T-helper 17 cell (primary cell): ENCODE measurements at places on chromosomes 7 and 10.
A peak's percentile ranks its signal among the peaks of the same experiment; 100 is the strongest.

- peak; percentile 13 for DNase-seq
Measured at GRCh38 chr7:148697256-148698006, 1.3 kb upstream of the CUL1 start.

- no peak for DNase-seq
Measured at GRCh38 chr10:131086094-131086493, 225.4 kb downstream of the TCERG1L start.

DNA sequence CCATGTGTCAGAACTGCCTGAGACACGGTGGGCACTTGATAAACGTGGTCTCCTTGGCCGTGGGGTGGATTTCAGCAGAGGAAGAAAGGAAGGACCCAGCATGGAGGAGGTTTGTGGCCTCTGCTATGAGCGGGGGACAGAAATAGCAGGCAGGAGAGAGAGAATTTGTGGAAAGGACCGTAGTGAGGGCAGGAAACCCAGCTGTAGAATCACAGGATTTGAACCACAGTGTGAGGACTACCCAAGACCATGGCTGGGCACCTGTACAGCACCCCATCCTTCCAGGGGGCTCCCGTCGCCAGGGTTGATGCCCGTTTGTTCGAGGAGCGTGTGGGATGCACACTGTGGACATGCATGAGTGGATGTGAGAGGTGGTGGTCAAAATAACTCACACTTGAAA lies 183.4 kb downstream of the PTPN20 start:
- DNase-seq = no peak

GRCh38 chr10:128061306-128062300 lies 64.6 kb downstream of the MKI67 start:
- no peak for DNase-seq

DNA sequence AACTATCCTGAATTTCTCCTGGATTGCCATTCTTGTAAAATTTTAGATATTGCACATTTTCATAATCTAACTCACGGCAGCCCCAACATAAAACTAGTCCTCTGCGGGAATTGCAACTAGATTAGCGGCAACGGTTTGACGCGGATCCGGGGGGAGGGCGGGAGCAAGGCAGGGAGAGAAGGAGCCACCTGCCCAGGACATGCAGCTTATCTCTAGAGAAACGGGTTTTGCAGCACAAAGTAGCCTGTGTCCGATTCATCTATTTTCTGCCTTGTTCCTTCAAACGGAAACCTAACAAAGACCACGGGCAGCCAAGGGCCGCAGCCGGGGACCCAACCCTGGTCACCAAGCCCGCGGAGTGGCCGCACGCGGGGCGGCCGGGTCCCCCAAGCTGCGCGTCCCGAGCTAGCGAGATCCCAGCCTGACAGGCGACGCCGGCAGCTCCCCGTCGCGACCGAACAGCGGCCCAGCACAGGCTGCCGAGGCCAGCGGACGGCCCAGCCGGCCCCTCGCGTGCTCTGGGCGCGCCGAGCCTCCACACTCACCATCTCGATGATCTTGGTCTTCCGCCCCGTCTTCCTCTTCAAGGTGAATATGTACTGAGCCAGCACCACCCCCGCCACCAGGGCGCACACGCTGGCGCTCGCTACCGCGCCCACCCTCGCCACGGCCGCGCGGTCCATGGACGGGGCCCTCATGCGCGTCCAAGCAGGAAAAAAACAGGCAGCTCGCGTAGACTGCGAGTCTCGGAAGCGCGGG lies at the start of gene NT5C3A:
NT5C3A (minus strand) TSS at position 754 of the 759 bp plus-strand sequence; CDS start at position 683, 71 bp downstream.
- DNase-seq = peak; percentile 5

- no peak for DNase-seq
Measured at GRCh38 chr10:113133497-113134115, 183.6 kb downstream of the TCF7L2 start.

- DNase-seq = no peak
Measured at GRCh38 chr7:32470871-32471270, 19.3 kb downstream of the LSM5 start.

- DNase-seq = no peak
Measured at GRCh38 chr10:7444551-7445121, 33.8 kb upstream of the SFMBT2 start.

GRCh38 chr7:138072726-138073125 lies 3.5 kb upstream of the AKR1D1 start:
- no peak for DNase-seq

- no peak for DNase-seq
Measured at GRCh38 chr10:30248728-30249127, 100.3 kb downstream of the MTPAP start.

DNA sequence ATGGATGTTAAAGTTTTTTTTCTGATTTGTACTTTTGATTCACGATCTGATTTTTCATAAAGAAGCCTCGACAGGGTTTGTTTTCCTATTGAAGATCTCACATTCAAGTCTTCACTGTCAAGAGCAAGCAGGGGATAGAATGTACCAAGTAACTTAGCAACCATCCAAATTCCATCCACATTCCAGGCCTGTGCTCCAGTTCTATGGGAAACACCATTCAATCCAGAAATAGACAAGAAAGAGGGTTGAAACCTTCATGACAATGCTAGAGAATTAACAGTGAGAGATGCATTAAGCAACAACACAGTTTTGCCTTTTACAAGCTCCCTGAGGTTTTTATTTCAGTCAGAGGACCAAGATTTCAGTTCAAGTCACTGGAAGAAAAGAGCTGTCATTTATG lies 300.2 kb downstream of the NEBL start:
- DNase-seq = no peak

DNA sequence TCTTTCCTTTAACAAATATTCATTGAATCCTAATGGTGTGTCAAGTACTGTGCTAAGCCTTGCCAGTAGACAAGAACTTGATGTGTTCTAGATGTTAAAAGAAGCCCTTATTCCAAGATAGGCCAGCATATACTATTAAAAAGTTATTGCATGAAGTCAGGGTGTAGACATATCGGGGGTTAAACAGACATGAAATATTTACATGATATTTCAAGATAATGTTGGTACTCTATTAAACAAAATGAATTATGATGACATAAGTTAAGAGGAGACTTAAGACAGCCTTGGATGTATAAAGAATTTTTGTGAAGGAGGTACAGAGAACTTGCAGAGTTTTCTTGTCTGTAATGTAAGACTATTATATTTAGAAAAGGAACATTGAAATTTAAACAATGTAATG lies 44.8 kb downstream of the HDAC9 start:
- DNase-seq = no peak

DNA sequence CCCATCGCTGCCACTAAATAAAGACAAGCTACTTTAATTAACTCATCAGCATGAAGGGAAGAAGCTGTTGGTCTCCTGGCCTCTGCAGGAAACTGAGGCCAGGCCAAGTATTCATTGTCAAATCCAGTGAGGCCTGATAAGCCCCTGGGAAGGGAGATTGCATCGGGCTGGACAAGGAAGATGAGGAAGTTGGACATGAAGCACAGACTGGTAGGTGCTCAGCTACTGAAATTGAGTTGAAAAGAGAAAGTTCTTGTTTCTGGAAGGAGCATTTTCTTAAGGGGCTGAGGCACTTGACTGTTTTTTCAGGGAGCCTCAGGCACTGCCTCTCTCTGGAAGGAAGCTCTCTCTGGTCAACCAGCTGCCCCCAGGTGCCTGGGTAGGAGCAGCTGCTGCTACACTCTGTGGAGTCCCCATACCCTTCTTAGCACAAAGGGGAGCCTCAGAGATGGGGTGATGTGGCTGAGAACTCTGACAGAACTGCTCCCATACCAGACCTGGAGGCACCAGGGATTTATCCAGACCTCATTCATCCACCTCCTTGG lies 90.3 kb upstream of the IKZF1 start:
- no peak for DNase-seq

GRCh38 chr10:9869205-9869604 lies 1148.5 kb upstream of the CELF2 start:
- DNase-seq = no peak

- peak; percentile 36 for DNase-seq
Measured at GRCh38 chr10:114538181-114538906, 119.7 kb downstream of the ABLIM1 start.

- DNase-seq = no peak
Measured at GRCh38 chr7:3028071-3028757, 15.5 kb downstream of the CARD11 start.

- no peak for DNase-seq
Measured at GRCh38 chr10:101485681-101486554, 102.1 kb downstream of the POLL start.
